ENCODE measurements at places on chromosomes 11 and 22. TPM values are rescaled to one million over a fixed set of nuclear protein-coding genes. Genes with fewer than 3 reads are reported as not detected.

- no peaks in the 10 kb centered on the region for H3K4me1 ChIP-seq
- no peak overlapping the region for H3K27ac ChIP-seq
- H3K4me3 ChIP-seq = no peak overlapping the region
Measured at GRCh38 chr11:24965748-24966147, 468.9 kb downstream of the LUZP2 start.

DNA sequence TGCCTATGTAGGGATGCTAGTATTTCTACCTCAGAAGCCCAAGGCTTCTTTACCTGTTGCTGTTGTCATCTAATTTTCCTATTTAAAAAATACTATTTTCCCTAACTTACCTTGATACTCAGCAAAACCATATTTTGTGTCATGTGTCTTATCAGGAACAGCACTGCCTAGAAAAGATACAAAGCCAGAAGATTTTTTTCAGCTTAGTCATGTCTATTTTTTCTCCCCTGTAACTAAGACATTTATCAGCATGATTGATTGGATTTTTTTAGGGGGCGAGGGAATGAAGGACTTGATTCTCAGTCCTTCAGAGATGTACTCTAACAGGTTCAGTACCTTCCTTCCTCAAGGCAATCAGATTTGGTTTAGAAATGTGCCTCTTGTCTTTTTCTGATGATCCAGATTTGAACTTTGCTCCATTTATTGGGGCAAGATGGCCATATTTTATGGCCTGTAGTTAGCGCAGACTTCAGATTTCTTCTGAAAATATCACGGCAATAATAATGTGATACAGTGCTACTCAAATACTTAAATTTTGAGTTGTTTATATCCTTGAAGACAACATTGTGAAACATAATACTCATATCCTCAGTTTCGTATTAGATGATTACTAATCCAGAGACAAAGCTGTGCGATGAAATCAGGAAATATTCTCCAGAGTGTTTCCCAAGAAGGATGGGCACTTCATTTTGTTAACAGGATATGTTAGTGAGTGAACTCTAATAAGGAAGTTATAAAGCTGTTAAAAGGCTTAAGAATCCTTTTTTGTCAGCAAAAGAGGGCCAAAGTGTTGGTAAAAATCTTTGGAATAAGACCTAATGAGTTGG, 3.8 kb upstream of the PIK3IP1 start:
- H3K27me3 ChIP-seq = no peaks in the 10 kb centered on the region
- no peaks in the 10 kb centered on the region for H3K36me3 ChIP-seq
- DNase-seq = no peak

GRCh38 chr11:131819865-131820264, 449.4 kb downstream of the NTM start:
- no peaks in the 10 kb centered on the region for H3K36me3 ChIP-seq
- no peaks in the 10 kb centered on the region for H3K27me3 ChIP-seq
- no peak overlapping the region for H3K4me3 ChIP-seq
- H3K27ac ChIP-seq = no peak overlapping the region

GRCh38 chr11:19881177-19881576, 168.5 kb downstream of the NAV2 start:
- no peak overlapping the region for H3K27ac ChIP-seq
- no peaks in the 10 kb centered on the region for H3K27me3 ChIP-seq
- DNase-seq = no peak
- H3K4me3 ChIP-seq = no peak overlapping the region

GRCh38 chr11:119460582-119460981, 37.6 kb upstream of the THY1 start:
- peaks cover 16% of the 10 kb centered on the region for H3K4me1 ChIP-seq
- no peaks in the 10 kb centered on the region for H3K36me3 ChIP-seq
- no peak for DNase-seq
- H3K27me3 ChIP-seq = no peaks in the 10 kb centered on the region
- no peak overlapping the region for H3K4me3 ChIP-seq

DNA sequence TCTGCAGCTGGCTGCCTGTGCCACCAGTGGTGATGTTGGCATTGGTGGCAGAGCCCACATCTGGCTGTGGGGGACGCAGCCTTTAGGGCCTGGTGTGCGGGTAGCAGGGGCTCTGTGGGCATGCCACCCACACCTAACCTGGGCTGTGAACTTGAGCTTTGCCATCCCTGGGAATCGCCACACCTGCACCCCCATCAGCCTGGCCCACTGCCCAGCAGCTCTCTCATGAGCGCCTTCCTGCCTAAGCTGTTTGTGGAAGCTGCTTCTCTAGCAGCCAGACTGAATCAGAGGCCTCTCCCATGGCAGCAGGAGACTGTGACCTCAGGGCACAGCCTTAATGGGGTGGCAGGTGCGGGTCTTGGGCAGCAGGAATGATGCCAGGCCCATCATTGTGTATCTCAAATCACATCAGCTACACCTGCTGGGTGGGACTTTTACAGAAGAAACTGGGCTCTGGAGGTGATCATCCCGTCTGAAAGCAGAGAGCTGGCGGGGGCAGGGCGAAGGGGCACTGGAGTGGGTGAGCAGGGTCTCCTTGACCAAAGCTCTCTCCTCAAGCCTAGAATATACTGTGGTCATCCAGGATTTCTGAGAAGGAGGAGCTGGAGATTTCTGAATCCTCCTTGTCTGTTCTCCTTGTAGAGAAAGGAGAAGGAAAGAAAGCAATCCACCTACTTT, 17.8 kb upstream of the CARS1 start:
- no peaks in the 10 kb centered on the region for H3K27me3 ChIP-seq

GRCh38 chr22:38696606-38697424, 3.9 kb downstream of the JOSD1 start:
- no peaks in the 10 kb centered on the region for H3K27me3 ChIP-seq
- H3K4me1 ChIP-seq = peaks cover 75% of the 10 kb centered on the region
- peak overlapping the region; percentile 1 for H3K4me3 ChIP-seq
- H3K36me3 ChIP-seq = peaks cover 18% of the 10 kb centered on the region
- DNase-seq = no peak

The IL17RA gene
- 16.2 TPM for total RNA-seq

The RFPL2 gene
- total RNA-seq = not detected

The GPHA2 gene
- total RNA-seq = not detected

The OR10A2 gene
- total RNA-seq = not detected
